ENCODE measurements at places on chromosomes 3 and 15.
A peak's percentile ranks its signal among the peaks of the same experiment; 100 is the strongest.

GRCh38 chr3:182284793-182285192 is 508.5 kb upstream of the ATP11B start:
- no peak for DNase-seq

- no peak for DNase-seq
Observed at GRCh38 chr3:97177242-97177641, 362.8 kb downstream of the EPHA6 start.

DNA sequence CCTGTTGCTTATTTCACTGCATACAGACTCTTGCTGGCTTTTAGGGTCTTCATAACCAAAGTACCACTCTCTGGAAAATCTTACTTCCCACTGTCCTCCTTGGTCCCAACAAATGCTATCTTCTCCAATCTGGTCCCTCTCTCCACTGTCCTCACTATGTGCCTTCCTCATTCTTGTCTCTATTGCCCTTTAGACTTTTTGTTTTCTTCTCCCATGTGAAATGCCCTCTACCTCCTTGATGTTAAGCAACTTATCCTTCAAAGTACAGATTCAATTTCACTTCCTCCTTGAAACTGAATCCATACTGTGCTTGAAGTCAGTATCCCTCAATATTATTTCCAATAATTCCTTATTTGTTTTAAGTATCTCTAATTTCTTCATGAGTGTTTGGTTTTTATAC is 60.8 kb downstream of the CGGBP1 start:
- no peak for DNase-seq

DNA sequence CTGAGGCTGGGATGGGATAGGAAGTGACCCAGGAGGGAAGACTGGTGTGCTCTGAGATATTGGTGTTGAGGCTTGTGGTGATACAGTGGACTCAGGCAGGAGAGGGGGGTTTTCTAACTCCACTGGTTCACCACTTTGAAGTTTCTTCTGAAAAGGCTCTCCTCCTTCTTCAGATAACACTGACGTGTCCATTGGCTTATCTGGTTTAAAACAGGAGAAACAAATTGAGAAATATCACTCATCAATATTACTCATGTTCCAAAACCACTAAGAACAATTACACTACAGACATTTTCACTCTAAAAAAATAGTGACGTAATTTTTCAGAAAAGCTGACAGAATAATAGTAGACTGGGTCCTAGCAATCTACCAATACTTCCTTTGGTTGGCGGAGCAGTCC is 23.1 kb downstream of the TP53BP1 start:
- DNase-seq = no peak

- DNase-seq = no peak
Observed at GRCh38 chr3:106117490-106117858, 248.7 kb upstream of the CBLB start.

DNA sequence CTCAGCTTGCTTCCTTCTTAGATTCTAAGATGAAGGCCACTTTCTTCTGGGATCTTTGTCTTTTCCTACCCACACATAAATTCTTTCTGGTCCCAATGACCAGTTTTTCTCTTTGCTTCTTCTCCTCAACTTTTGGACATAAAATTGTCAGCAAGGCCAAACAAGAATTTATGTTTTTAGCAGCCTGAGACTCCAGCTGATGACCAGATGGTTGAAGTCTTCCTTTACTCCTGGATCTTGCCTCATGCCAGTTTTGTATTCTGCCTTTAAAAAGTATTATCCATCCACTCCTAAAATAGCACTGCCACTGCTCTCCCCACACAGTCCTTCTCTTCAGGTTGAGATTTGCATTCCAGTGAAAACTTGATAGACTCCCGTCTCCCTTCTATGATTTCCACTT is 236.0 kb downstream of the VPS13C start:
- no peak for DNase-seq

- DNase-seq = no peak
Observed at GRCh38 chr15:68315495-68316031, 38.0 kb downstream of the FEM1B start.

DNA sequence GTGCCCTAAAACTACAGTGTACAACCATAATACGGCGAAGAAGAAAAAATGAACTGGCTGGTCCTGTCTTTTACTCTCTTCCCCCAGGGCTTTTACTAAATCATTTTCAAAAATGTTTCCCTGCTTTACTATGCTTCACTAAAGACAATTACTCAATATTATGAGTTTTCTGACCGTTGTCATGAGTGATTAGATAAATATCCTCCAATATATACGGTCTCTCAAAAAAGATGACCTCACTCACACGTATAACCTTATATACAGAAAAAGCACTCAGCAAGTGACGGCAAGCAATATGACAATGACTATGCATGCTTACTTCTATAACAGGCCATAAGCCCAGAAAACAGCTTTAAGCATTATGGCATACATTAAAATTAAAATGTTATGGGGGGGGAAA is 60.5 kb downstream of the TBL1XR1 start:
- no peak for DNase-seq

DNA sequence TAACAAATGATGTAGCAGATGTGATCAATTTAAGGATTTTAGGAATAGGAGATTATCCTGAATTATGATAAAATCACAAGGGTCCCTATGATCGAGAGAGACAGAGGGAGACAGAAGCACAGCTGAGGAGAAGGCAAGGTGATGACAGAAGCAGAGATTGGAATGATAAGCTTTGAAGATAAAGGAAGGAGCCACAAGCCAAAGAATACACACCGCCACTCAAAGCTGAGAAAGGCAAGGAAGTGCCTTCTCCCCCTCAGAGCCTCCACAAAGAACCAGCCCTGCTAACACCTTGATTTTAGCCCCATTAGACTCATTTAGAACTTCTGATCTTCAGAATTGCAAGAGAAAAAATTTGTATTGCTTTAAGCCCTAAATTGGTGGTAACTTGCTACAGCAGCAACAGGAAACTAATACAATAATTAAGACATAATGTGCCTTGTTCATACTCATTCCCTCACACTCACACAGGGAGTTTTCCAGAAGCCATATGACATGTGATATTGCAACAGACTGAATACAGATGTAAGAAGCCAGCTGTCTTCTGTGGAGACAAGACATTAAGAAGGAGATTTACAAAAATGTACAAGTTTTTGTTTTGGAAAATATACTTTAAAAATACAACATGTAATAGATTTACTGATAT is 38.2 kb downstream of the TRANK1 start:
- no peak for DNase-seq

DNA sequence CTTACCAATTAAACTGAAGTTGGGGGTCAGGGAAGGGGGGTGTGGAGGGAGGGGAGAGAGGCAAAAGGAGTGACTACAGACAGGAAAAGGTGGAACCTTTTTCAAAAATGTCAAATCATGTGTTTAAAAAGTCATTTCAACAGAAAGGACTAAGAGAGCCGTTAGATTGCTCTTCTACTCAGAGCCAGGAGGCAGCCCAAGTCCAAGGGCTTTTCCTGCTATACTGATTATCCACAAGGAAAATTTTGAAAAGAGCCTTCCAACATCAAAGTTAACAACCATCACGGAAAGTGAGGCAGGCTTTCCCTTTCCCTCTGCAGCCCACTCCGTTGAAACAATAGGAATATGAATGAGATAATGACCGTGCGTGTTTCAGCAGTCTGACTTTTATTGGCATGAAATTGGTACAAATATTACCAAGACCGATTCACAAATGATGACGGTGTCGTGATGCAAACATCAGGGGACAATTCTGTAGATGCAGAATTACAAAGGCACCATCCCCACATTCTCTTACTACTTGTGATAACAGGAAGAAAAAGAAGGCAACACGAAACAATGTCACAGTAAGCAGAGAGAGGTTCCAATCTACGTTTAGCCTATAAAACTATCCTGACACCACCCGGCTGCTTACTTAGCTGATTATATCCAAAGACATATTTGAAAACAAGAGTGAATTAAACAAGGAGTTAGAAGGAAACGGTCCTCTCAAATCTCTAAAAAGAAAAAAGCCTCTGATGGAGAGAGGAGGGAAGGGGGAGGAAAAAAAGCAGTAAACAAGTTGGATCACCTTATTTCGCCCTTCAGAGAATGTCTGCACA is 453.7 kb downstream of the FOXP1 start:
- DNase-seq = peak; percentile 43

GRCh38 chr3:58062472-58062871 is 54.2 kb downstream of the FLNB start:
- DNase-seq = no peak

GRCh38 chr3:189369636-189370035 is 197.9 kb downstream of the TPRG1 start:
- no peak for DNase-seq

GRCh38 chr15:52789601-52790168 is 451 bp downstream of the ONECUT1 start:
- no peak for DNase-seq

DNA sequence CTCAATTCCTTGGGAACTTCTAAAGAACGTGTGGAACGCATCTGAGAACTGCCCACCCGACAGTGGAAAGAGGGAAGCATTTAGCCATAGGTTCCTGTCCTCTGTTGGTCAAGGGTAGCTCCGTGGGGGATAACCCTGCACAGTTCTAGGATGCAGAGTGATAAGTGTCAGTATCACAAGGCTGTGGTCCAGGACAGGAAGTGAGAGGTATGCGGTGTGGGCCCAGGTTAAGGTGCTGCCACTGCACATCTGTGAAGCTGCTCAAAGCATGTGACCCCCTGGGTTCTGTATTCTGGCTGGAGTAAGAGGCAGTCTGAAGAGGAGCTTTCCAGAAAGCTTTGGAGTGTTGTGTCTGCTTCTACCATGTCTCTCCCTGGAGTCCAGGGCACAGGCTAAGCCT is 51.7 kb upstream of the HES1 start:
- no peak for DNase-seq

DNA sequence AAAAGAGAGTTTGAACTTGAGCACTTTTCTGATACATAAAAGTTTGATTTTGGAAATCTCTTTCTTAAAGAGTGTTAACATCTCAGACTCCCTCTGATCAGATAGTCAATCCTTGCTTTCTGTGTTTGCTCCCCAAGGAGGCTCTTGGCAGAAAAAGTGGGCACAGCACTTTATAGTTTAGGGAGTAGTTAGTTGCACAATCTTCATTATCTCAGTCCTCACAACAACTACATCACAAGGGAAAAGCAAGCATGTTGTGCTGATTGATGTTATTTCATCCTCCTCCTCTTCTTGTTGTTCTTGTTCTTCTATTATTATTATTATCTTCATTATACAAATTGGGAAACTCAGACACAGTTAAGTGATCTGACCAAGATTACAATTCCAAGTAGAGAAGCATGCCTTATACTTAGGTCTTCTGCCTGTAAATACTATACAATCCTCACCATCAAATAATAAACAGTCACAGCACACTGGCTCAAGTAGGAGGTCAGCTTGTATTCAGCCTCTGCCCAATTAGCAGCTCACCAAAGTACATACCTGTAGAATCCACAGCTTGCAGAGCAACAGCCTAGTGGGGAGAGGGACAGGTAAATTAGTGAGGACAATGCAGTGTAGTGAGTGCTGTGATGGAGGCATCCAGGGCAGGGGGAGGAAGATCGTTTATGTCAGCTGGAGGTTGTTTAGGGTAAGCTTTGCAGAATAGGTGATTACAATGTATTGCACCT is 304.1 kb upstream of the MME start:
- no peak for DNase-seq

DNA sequence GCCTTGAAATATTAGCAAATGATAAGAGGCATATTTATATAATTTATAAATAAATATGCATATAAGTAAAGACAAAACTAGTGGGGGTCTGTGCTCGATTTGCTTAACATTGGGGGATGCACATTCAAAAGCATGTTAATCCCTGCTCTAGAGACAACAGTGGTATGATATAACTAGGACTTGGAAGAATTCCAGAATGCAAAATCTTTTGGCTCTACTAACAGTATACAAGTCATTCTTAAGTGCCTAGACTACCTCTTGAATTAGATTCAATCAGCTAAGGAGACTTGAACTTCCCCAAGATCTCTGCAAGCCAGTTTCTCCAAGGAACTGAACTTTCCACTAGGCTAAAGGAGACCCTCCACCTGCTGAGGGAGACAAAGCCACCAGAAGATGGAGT is 282.7 kb upstream of the RORA start:
- DNase-seq = no peak

DNA sequence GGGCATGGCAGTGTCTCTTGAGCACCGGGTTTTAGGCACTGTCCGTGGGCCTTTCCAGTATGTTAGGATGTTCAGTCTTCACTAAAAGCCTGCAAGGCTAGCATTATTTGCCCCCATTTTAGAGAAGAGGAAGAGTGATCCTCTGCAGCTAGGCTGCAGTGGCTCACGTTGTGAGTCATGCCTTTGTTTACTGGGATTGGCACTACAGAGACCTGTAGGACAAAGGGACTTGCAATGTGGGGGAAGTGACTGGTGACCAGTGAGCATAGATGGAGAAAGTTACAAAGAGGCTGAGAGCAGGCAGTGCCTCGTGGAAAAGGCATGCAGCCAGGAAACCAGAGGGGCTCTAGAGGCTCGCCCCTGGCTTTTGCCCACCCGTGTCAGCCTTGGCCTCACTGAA is 26.8 kb upstream of the CPNE9 start:
- DNase-seq = no peak

GRCh38 chr3:106725566-106725965 is 651.7 kb upstream of the CCDC54 start:
- no peak for DNase-seq

- peak; percentile 20 for DNase-seq
Observed at GRCh38 chr3:32239307-32240158, 1.1 kb downstream of the CMTM8 start.

- no peak for DNase-seq
Observed at GRCh38 chr15:47333734-47334133, 383.6 kb upstream of the SEMA6D start.

DNA sequence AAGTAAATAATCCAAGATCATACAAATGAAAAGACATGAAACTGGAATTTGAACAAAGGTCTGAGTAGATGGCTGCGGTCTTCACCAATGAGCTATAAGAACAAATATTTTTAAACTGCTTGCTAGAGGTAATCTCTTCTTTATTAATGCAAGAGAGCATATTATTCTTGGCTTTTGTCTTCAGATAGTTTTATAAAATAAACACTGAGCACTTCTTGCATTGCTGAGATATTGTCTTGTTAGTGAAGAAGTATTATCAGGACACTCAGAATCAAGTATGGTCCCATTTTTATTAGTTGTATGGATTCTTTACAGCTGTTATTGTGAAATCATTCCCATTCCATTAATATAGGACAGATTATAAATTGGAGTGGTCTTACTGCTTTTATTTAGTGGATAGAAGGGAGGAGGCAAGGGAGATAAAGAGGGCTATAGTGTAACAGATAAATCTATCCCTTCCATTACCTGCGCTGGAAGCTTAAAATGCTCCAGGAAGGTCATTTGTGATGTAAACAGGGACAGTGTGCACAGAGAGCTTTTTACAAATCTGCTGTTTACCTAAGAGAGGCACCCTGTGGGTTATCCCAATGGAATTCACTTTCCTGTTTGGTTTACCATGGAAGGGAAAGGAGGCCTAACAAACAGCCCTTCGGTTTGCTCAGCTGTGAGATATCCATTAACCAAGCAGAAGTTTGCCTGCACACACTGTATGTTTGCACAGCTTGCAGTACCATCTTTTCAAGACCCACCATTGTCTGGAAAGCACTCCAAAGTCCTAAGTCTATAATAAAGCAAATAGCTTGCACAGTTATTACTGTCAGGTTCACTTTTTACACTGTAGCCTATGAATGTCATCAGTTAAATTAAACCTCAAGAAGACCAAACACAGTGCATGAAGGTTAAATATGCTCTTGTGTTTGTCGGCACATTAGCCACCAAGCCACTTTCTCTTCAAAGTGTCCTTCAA is 347.7 kb upstream of the TGFBR2 start:
- DNase-seq = no peak

- DNase-seq = no peak
Observed at GRCh38 chr3:42762046-42762724, 10.9 kb downstream of the CCDC13 start.

Measured in stimulated activated CD4-positive, alpha-beta T cell treated with anti-CD3 and anti-CD28 coated beads, Interleukin-2, amount 100 ng/mL, for 24 hours (primary cell).